ENCODE measurements at places on chromosomes 12 and 14. TPM values are rescaled to one million over a fixed set of nuclear protein-coding genes. Genes with fewer than 3 reads are reported as not detected.

DNA sequence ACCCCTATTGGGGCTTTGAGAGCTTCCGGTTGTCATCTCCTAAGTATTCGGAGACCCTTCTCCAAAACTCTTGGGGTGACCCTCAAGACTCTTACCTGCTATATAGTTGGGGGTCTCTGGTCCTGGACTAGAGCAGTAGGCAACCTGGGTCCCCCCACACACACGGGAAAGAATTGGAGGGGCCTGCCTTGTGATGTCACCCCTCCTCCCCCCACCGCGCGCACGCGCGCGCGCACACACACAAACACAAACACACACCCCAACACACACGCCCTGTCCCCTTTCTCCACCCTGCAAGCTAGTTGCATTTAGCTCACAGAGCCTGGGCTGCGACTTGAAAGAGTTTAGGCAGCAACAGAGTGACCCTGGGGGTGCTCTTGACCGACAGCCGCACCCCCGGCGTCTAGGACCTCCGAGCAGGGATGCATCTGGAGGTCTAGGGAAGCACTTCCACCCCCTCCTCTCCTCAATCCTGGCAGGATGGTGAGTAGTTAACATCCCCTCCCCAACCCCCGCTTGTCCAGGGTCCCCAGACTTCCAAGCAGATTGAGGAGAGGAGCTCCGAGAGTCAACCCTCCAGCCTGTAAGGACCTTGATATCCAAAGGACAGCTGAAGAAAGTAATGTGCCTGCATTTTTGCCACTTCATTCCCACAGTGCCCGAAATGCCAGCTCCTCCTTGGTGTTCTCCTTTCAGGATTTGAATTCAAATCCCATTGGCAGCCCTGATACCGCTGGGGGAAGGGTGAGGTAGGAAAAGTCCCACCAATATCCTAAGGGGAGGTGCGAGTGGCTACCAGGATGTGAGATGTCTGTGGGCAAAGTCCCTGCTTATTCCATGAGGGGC, 1.4 kb upstream of the DNAJC14 start:
- H3K4me1 ChIP-seq, result peaks cover 56% of the 10 kb centered on the region
- H3K27ac ChIP-seq, result peak overlapping the region; percentile 98
- H3K4me3 ChIP-seq, result peak overlapping the region; percentile 97
- DNase-seq, result no peak

- no peak overlapping the region for H3K4me3 ChIP-seq
- no peak overlapping the region for H3K27ac ChIP-seq
- H3K36me3 ChIP-seq, result no peaks in the 10 kb centered on the region
- peaks cover 14% of the 10 kb centered on the region for H3K4me1 ChIP-seq
Measured at GRCh38 chr12:89084751-89085150, 267.6 kb downstream of the DUSP6 start.

GRCh38 chr12:113453330-113453729, 18.3 kb downstream of the LHX5 start:
- H3K4me3 ChIP-seq, result no peak overlapping the region
- H3K27me3 ChIP-seq, result peaks cover 43% of the 10 kb centered on the region
- no peaks in the 10 kb centered on the region for H3K36me3 ChIP-seq
- H3K27ac ChIP-seq, result no peak overlapping the region
- no peak for DNase-seq

Gene TMEM63C
- total RNA-seq, result 8.7 TPM

Gene GPN3
- 15.3 TPM for total RNA-seq

DNA sequence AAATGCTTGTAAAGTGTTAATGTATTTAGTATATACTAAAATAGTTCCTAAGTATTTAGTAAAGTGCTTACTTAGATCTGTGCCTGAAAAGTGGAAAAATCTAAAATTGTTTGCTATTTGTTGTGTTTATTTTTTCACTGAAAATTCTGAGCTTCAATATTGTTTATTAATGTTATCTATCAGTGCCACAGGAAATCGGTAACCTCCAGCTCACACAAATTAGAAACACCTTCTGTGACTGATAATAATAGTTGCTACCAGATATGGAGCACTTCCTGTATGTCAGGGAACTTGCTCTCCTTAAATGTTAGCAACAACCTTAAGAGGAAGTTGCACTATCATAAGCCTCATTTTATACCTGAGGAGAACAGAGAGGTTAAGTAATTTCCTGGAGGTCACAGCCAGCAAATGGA, 723 bp upstream of the LRP10 start:
- no peak for DNase-seq
- no peaks in the 10 kb centered on the region for H3K27me3 ChIP-seq
- peak overlapping the region; percentile 87 for H3K4me3 ChIP-seq
- peaks cover 14% of the 10 kb centered on the region for H3K36me3 ChIP-seq
- H3K4me1 ChIP-seq, result peaks cover 25% of the 10 kb centered on the region
- H3K27ac ChIP-seq, result peak overlapping the region; percentile 97

DNA sequence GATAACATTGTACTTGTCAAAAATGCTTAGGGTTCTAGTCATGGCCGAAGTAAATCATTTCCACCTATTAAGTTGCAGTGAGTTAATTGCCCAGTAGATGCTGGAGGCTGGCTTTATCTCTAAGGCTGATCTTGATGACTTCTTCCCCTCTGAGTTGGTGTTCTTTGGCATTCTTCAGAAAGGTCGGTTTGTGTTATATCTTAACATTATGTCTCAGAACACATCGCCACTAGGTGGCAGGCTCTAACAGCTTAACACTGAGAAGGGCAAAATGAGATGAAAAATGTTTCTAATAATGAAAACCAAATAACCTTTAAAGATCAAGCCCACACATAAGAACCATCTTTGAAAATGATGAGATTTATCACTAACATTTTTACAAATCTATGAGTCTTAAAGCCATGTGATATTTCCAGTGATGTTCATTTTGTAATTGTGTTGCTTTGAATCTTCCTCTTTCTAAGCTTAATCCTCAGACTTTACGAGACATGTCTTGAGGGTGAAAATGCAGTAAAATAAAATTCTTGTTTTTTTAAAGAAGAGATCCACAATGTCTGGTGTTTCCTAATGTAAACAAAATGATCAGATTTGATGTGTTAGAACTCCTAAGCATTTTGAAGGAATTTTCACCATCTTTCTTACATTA, 28.6 kb downstream of the SUDS3 start:
- H3K27me3 ChIP-seq, result no peaks in the 10 kb centered on the region
- H3K4me3 ChIP-seq, result no peak overlapping the region
- no peak overlapping the region for H3K27ac ChIP-seq

DNA sequence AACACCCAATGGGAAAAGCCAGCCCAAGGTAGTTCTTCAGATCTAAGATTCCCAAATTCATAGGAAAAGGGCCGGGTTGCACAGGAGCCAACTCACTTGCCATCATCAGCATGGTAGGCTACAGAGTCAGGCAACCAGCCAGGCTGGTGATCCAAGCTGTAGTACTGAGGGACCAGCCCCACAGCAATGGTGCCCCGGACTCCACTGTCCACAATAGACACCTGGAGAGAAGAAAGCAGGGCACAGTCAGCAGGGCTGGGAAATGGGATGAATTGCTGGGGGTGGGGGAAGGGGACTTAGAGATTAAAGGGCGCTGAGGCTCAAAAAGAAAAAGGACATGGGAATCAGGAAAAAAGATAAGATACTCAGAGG, 4.2 kb downstream of the SPRYD3 start:
- H3K4me1 ChIP-seq, result peaks cover 56% of the 10 kb centered on the region
- no peak overlapping the region for H3K27ac ChIP-seq
- no peaks in the 10 kb centered on the region for H3K27me3 ChIP-seq
- no peak for DNase-seq
- no peak overlapping the region for H3K4me3 ChIP-seq

DNA sequence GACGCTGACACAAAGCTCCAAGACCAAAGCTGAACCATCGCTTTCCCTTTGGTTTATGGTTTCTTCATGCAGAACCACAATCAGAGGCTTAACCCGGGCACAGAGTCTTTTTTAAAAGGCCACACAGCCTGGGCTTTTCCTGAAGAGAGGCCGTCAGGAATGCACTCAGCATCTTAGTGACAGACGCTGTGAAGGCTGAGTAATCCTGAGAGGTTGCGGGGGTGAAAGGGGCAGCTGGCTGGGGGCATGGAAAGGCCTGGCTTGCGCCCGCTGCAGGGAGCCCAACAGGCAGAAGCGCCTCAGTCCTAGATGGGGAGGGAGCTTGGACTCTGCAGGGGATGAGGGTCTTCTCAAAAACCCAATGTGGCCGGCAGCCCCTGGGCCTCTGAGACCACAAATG, 13.6 kb downstream of the CTDSP2 start:
- peaks cover 81% of the 10 kb centered on the region for H3K4me1 ChIP-seq
- H3K27me3 ChIP-seq, result no peaks in the 10 kb centered on the region
- peaks cover 4% of the 10 kb centered on the region for H3K36me3 ChIP-seq
- no peak for DNase-seq
- no peak overlapping the region for H3K4me3 ChIP-seq

Gene EPYC
- not detected for total RNA-seq

DNA sequence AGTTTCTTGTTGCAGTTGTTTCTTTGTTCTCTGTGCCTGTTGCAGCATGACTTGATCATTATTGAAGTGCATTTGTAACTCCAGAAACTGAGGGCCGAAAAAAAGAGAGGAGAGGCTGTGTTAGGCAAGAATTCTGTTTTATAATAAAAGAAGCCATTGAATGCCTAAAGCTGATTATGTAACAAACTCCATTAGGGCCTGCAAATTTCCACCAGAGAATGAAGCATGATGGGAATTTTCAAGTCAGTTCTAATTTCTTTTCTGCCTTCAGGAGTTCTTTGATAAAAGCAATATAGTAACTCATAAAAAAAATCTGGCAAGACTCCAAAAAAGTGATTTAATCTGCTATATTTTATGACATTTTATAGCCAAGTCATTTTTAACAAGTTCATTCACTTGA, 156.7 kb upstream of the RASSF8 start:
- no peaks in the 10 kb centered on the region for H3K4me1 ChIP-seq
- no peaks in the 10 kb centered on the region for H3K27me3 ChIP-seq
- DNase-seq, result no peak

GRCh38 chr12:108305520-108305919, 33.6 kb downstream of the CMKLR1 start:
- H3K4me1 ChIP-seq, result peaks cover 93% of the 10 kb centered on the region
- H3K27me3 ChIP-seq, result no peaks in the 10 kb centered on the region
- no peaks in the 10 kb centered on the region for H3K36me3 ChIP-seq
- peak; percentile 98 for DNase-seq

GRCh38 chr12:11954181-11954580, 116.6 kb upstream of the BCL2L14 start:
- H3K36me3 ChIP-seq, result no peaks in the 10 kb centered on the region
- H3K4me3 ChIP-seq, result no peak overlapping the region
- H3K4me1 ChIP-seq, result peaks cover 13% of the 10 kb centered on the region
- H3K27me3 ChIP-seq, result peaks cover 7% of the 10 kb centered on the region

- no peaks in the 10 kb centered on the region for H3K27me3 ChIP-seq
- H3K27ac ChIP-seq, result no peak overlapping the region
- H3K36me3 ChIP-seq, result no peaks in the 10 kb centered on the region
- no peak overlapping the region for H3K4me3 ChIP-seq
- H3K4me1 ChIP-seq, result no peaks in the 10 kb centered on the region
Measured at GRCh38 chr12:14194572-14194971, 170.9 kb upstream of the ATF7IP start.

Gene PRPH
- total RNA-seq, result not detected

DNA sequence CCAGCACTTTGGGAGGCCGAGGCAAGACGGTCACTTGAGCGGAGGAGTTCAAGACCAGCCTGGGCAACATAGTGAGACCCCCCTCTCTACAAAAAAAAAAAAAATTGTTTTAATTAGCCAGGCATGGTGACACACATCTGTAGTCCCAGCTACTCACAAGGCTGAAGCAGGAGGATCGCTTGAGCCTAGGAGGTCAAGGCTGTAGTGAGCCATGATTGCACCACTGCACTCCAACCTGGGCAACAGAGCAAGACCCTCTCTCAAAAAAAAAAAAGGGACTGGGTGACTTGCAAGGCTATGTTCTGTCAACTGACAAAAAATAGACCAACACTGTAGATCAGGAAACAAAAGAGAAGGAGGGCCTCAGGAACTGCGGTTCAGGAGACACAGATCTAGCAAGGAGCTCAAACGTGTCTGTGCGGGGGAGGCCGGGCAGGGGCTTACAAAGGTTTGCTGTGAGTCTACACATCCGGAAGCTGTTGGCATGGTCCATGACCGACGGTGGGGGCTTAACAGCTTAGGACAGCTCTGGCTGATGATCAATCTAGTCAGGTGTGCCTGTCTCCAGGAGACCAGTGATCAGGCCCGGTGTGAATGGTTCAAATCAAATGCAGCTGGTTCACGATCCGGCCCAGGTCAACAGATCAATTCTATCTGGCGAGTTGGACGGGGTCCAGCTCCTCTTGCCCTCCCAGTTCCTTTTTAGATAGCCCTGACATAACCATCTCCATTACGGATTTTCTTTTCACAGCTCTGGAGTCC, 31.7 kb upstream of the INF2 start:
- H3K36me3 ChIP-seq, result peaks cover 3% of the 10 kb centered on the region
- H3K27me3 ChIP-seq, result no peaks in the 10 kb centered on the region
- no peak for DNase-seq
- H3K4me3 ChIP-seq, result no peak overlapping the region
- no peak overlapping the region for H3K27ac ChIP-seq

DNA sequence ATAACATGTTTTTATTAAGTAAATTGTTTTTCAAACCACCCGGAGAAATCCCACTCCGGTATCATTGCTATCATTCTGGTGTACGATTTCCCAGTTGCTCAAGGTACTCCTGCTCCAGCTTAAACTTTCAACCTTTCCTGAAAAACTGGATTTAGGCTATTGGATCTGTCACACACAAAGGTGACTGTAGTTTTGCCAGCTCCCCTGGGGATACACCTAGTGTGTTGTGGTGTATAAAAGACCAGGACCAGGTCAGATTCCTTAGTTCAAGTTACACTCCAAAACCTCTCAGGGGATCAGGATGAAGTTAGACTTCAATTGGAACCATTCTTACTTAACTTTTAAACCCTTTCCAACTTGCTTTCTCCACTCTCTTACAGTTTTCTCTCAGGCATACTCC, 303.9 kb downstream of the NOVA1 start:
- no peak overlapping the region for H3K27ac ChIP-seq
- no peak for DNase-seq
- H3K4me1 ChIP-seq, result no peaks in the 10 kb centered on the region
- no peak overlapping the region for H3K4me3 ChIP-seq
- no peaks in the 10 kb centered on the region for H3K27me3 ChIP-seq

Gene TMEM132D
- 1.4 TPM for total RNA-seq

Gene RABGGTA
- total RNA-seq, result 34.9 TPM

DNA sequence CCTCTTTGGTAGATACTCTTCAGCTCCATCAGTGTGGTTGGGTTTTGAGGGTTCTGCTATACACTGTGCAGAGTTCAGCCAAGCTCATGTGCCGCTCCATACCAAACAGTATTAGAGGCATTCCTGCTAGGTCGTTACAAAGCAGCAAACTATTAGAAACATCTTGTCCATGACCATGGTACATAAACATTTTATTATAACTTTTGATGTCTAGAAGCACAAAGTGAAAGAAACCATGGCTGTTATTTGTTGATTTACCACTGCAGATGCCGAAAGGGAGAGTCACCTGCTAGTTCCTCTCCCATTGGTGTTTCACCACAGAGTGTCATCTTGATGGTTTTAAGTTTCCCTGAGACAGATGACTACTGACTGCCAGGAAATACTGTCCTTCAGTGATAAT, 242.0 kb downstream of the ADAMTS20 start:
- no peak overlapping the region for H3K27ac ChIP-seq
- no peaks in the 10 kb centered on the region for H3K36me3 ChIP-seq
- H3K27me3 ChIP-seq, result no peaks in the 10 kb centered on the region
- no peak for DNase-seq
- no peak overlapping the region for H3K4me3 ChIP-seq

Gene TMED8
- 10.3 TPM for total RNA-seq
